Muscle of arm (tissue), 14 donors: ENCODE measurements at places on chromosomes 3 and 15. TPM values are rescaled to one million over a fixed set of nuclear protein-coding genes. Genes with fewer than 3 reads are reported as not detected.

The FETUB gene
- polyA plus RNA-seq, result not detected

The SLC15A2 gene
- polyA plus RNA-seq, result 50.7 TPM

The TMC3 gene
- not detected for polyA plus RNA-seq

The GP9 gene
- 0.50 TPM for polyA plus RNA-seq

The EPB42 gene
- 1.1 TPM for polyA plus RNA-seq

The SHC4 gene
- not detected for polyA plus RNA-seq
